ENCODE measurements at places on chromosomes 12 and 14.

- DNase-seq, result no peak
These were observed 55.9 kb upstream of the FGD4 start for GRCh38 chr12:32343496-32343895.

GRCh38 chr14:55599250-55599879, 19.4 kb downstream of the KTN1 start:
- DNase-seq, result no peak

GRCh38 chr12:106429636-106430035, 72.1 kb downstream of the POLR3B start:
- no peak for DNase-seq

DNA sequence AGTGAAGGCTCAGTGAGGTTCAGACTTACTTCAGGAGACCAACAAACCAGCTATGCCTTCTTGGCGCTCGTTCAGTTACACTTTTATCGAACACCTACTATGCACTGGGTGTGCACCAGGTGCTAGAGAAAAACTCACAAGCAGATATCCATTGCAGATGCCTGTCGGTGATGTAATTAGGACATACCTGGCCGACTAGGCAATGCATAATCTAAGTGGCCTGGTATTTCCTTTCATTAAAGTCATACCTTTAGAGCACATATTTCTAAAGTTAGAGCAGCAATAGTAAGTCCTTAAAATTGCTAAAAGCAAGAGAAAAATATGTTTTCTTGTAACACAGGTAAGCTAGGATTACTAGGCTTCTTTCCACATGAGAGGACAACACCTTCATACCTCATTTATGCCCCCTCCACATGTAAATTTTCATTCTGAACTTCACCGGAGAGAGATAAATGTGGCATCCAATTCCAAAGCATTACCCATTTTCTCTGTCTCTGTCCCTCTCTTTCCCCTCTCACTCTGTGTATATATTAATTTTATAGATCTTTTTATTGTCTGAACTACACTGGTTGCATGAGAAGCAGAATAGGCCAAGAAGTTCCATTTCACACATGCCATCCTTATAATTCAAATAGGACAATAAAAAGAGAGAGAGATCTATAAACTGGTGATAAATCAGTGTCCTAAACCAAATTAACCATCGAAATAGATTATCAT, 242.2 kb downstream of the SPTSSA start:
- DNase-seq, result no peak

- DNase-seq, result no peak
These were observed 11.8 kb downstream of the MYH7 start for GRCh38 chr14:23423657-23424056.

DNA sequence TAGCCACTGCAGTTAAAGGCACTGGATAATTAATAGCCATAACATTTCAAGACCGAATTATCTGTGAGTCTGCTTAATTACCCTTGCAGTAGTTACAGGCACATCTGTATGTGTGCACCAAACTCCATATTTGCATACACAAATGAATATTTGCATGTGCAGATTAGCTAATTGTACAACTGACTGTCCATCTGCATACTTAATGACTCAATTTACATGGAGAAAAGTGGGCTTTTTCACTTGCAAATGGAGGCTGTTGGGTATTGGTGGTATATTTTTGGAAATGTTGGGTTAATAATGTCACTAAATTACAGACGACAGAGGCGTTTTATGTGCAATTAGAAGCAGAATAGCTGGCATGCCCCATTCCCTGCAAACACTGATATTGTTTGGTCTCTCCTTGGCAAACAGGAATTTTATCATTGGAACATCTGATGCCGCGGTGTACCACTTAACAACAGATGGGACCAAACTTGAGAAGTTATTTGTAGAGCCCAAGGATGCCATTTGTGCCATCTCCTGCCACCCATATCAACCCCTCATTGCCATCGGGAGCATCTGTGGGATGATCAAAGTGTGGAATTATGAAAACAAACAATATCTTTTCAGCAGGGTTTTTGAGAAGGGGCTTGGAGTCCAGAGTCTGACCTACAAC, 39.6 kb downstream of the CFAP251 start:
- no peak for DNase-seq

GRCh38 chr14:61513986-61514830, 181.1 kb upstream of the HIF1A start:
- DNase-seq, result no peak

DNA sequence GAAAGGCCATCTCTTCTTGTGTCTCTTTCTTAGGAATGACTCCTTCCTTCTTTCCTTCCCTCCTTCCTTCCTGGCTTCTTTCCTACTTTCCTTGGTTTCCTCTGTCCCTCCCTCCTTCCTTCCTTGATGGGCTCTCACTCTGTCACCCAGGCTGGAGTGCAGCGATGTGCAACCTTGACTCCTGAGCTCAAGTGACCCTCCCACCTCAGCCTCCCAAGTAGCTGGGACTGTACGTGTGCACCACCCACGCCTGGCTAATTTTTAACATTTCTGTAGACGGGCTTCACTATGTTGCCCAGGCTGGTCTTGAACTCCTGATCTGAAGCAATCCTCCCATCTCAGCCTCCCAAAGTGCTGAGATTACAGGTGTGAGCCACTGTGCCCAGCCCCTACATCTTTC, 10.9 kb upstream of the P2RX7 start:
- no peak for DNase-seq

DNA sequence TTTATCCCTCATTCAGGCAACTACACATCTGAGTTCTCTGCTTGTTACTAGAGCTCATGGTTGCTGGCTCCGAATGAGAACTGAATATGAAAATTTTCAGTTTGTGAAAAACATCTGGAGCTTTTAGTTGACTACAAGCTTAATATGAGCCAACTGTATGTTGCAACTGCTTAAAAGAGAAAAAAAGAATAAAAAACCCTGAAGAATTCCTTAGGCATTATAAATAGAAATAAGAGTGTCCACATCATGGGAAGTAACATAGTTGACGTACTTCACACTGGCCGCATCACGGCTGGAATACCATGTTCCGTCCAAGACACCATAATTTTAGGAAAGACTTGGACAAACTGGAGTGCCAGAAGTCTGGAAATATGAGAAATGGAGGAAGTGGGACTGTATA, 57.9 kb downstream of the PDE3A start:
- DNase-seq, result no peak

DNA sequence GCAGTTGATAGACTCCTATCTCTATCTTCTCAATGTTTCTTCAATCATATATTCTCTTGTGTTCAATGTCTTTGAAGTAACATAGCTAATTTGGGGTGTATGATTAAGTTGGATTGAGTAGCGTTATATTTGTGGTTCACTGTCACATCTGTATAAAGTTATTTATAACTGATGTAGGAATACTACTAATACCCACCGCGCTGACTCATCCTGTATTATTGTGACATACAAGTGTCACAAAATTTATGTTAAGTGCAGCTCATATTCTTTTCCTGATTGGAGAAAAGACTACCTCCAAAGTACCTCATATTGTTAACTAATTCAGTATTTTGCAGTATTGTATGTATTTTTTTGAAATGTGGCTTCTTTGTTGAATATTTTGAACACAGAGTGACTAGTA, 940.8 kb downstream of the SLC6A15 start:
- no peak for DNase-seq

DNA sequence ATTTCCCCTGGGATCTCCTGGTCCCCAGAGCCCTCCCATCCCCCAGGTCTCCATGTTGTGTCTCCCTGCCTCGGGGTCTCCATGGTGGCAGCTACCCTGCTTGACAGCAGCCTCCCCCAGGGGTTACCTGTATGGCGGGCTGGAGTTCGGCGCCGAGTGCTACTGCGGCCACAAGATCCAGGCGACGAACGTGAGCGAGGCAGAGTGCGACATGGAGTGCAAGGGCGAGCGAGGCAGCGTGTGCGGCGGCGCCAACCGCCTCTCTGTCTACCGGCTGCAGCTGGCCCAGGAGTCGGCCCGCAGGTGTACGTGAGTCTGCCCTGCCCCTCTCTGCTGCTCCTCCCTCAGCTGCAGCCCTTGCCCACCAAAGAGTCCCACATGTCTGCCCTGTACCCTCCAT, 80.9 kb downstream of the WSCD2 start:
- DNase-seq, result no peak

- no peak for DNase-seq
These were observed 4.2 kb upstream of the GRIP1 start for GRCh38 chr12:66683073-66683472.

GRCh38 chr14:24162093-24162492, 1.0 kb downstream of the IRF9 start:
- no peak for DNase-seq
